ENCODE measurements at places on chromosomes 16 and 17. TPM values are rescaled to one million over a fixed set of nuclear protein-coding genes. Genes with fewer than 3 reads are reported as not detected.

GRCh38 chr17:56880133-56880532 is 33.7 kb downstream of the TRIM25 start:
- DNase-seq = no peak

GRCh38 chr16:21075252-21075651 is 75.4 kb downstream of the DNAH3 start:
- DNase-seq = no peak

The B3GNT9 gene
- 19.2 TPM for total RNA-seq

The TNFSF13 gene
- 70.9 TPM for total RNA-seq

The CTF1 gene
- total RNA-seq = 2.6 TPM

- DNase-seq = no peak
These were observed 90.7 kb downstream of the WWP2 start for GRCh38 chr16:69852815-69853214.

GRCh38 chr17:65527381-65527780 is 34.1 kb downstream of the AXIN2 start:
- no peak for DNase-seq

DNA sequence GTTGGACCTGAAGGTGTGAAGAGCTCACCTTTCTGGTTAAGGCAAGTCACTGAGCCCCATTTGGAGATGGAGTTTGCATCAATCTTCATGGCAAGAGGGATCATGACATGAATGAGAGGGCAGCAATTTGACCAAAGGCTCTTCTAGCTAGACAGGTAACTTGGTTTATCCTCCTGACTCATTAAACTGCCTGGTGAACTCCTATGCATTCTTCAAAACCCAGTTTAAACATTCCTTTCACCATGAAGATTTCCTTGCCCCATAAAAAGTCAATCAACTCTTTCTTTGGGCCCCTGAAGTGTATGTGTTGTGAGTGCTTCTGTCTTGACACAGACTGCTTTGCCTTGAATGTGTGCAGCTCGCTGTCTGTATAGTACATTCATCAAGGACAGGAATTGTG is 120.0 kb upstream of the FOXF1 start:
- no peak for DNase-seq

- DNase-seq = no peak
These were observed 37.5 kb upstream of the WSB1 start for GRCh38 chr17:27256225-27257030.

GRCh38 chr17:66337866-66338485 is 35.6 kb downstream of the PRKCA start:
- no peak for DNase-seq

GRCh38 chr16:48503779-48504178 is 106.2 kb downstream of the N4BP1 start:
- DNase-seq = no peak

- DNase-seq = no peak
These were observed 303.7 kb downstream of the ZFHX3 start for GRCh38 chr16:72744076-72744793.

GRCh38 chr16:67184995-67185650 is 1.4 kb upstream of the MATCAP1 start:
- DNase-seq = peak; percentile 92

DNA sequence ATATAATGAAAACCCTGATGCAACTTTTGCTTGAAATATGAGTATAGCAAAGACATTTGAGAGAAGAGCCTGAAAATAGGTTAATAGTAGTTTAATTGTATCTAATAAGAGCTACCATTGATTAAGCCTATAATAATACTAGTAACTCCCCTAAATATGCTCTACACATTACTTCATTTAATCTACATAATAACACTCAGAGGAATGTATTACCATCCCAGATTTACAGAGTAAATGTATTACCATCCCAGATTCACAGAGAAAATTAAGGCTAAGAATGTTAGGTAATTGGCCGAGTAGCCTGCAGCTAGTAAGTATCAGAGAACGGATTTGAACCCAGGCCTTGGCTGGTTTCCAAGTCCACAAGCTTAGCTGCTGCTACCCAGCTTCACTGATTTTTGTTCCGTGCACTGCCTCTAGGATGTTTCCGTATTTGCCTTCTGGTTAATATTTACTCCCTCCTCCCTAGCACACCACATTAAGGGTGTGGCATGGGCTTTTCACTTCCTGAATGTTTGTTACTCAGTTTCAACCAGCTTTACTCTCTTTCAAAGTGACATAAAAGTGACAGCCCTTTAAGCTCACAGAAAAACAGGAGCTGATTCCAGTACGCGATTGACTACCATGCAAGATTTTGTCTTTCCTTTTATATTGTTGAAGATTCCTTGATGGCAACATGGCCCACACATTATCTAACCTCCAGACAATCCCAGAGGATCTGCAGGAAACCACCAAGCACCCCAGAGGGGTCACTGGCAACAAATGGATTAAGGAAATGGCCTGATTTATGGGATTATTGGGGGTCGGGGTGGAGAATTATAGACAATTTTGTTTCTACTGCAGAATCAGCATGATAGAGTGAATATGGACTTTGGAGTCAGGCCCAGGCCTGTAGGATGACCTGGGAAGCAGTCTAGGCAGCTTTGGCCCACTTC is 26.7 kb upstream of the TOX3 start:
- DNase-seq = no peak

DNA sequence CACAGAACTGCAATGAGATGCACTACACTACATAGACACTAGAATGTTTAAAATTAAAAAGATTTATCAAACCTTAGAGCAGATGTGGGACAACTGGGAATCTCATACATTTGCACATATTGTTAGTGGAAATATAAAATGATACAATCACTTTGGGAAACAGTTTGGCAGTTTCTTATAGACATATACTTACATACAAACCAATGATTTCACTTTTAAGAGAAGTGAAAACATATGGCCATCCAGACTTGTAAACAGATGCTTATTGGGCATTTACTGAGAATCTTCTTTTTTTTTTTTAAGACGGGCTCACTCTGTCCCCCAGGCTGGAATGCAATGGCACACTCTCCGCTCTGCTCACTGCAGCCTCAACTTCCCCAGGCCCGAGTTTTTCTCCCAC is 50.1 kb downstream of the AXIN2 start:
- no peak for DNase-seq

DNA sequence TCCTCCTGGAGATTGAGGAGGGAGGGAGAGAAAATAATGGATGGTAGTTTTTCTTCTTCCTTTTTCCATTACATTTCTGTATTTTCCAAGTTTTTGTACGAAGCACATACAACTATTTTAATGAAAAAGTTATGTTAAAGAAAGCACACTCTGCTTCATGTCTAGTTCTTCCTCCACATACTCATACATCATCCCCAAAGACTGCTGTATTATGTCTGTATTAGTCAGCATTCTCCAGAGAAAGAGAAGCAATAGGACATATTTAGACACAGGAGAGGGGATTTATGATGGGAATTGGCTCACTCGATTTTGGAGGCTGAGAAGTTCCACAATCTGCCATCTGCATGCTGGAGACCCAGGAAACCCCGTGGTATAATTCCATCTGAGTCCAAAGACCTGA is 10.1 kb upstream of the ACSM2A start:
- DNase-seq = no peak

DNA sequence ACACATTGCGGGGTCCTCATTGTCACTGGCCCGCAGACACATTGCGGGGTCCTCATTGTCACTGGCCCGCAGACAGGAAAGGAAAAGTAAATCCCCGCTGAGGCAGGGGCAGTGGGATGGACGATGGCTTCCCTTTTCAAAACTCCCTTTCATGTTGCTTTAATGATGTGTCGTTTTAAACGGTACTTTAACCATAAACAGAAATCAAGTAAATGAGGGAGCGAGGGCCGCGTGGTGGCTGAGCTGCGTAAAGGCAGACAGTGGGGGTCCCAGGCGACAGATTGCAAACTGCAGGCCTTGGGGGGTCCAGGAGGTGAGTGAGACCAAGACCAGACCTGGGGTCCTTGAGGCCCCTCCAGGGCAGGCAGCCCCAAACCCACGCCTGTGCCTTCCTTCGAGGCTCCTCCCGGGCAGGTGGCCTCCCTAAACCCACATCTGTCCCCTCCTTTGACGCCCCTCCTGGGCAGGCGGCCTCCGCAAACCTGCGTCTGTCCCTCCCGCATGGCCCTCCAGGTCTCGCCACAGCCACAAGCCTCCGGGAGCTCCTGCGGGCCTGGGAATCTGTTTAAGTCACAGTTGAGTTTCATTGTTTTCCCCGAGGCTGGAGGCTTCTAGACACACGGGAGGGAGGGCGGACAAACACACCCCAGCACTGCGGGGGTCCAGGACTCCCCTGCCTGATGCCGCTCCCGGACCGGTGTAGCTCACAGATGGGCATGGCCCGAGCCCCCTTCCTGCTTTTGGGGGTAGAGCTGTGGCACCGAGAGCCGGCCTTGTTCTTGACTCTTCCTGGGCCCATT is 7.3 kb downstream of the PIEZO1 start:
- DNase-seq = no peak

- peak; percentile 43 for DNase-seq
These were observed 402.1 kb downstream of the SEC14L1 start for GRCh38 chr17:77542551-77543490.

The PSMB10 gene
- 53.0 TPM for total RNA-seq

- DNase-seq = no peak
These were observed 794 bp downstream of the ANKS3 start for GRCh38 chr16:4733211-4733742.

The TP53TG3 gene
- not detected for total RNA-seq

Measured in omental fat pad (tissue), 4 donors.